Activated CD4-positive, alpha-beta T cell treated with anti-CD3 and anti-CD28 coated beads, Interleukin-2, amount 10 ng/mL, durations not matched to agents 7 days and 5 days (primary cell): ENCODE measurements at places on chromosomes 6 and 20.

DNA sequence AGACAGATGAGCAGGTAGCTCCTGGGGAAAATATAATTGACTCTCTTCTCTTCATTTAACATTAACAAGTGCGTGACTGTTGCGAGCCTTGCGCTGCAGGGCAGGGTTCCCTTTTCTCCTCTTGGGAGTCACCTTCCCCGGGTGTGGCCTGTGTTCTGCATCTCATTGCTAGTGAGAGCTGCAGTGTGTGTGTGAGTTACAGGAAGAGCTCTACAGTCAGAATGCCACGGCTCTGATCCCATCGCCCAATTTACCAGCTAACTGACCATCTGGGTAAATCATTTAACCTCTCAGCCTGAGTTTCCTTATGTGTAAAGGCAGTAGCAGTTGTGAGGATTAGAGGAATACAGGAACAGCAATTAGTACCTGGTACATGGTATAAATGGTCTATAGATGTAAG, 106.8 kb upstream of the NUP153 start:
- DNase-seq, result no peak

DNA sequence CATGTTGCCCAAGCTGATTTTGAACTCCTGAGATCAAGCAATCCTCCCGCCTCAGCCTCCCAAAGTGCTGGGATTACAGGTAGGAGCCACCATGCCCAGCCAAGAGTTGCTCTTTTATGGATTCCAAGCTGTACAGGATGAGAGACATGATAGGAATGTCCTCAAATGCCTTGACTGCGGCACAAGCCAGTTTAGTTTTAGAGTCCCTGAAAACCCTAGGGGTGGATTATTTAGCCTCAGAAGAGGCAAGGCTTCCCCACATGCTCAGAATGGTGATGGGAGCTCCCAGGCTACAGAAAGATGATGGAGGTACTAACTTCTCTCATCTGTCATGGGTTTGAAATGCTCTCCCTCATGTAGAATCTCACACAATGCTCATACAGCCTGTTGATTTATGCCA, 280.5 kb upstream of the PRND start:
- DNase-seq, result no peak

DNA sequence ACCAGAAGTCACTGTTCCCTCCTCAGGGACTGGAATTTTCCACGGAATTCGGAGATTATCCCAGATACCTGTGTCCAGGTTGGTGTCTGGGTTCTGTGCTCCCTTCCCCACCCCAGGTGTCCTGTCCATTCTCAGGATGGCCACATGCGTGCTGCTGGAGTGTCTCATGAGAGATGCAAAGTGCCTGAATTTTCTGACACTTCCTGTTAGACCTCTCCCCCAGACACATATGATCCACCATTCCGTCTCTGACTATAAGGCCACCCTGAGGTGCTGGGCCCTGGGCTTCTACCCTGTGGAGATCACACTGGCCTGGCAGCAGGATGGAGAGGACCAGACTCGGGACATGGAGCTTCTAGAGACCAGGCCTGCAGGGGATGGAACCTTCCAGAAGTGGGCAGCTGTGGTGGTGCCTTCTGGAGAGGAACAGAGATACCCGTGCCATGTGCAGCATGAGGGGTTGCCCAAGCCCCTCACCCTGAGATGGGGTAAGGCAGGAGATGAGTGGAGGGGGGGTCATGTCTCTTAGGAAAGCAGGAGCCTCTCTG, 14.4 kb upstream of the HLA-A start:
- DNase-seq, result no peak

DNA sequence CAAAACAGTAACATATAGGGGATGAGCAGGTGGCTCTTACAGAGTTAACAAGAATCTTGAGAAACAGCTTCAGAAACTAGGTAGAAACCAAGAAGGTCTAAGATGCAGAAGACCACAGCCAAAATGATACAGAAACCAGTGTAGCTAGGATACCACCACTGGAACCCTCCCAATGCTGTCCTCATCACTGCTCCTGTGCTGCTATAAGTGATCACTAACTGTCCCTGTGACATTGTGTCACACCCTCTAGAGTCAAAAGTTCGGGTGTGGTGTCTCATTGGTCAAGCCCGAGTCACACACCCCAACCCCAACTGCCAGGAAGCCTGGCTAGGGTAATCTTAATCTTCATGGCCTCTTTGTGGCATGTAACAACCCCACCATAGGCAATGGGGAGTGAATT, 153.1 kb downstream of the RCAN2 start:
- DNase-seq, result no peak

- DNase-seq, result no peak
Observed at GRCh38 chr6:37576336-37576737, 76.6 kb upstream of the CCDC167 start.

DNA sequence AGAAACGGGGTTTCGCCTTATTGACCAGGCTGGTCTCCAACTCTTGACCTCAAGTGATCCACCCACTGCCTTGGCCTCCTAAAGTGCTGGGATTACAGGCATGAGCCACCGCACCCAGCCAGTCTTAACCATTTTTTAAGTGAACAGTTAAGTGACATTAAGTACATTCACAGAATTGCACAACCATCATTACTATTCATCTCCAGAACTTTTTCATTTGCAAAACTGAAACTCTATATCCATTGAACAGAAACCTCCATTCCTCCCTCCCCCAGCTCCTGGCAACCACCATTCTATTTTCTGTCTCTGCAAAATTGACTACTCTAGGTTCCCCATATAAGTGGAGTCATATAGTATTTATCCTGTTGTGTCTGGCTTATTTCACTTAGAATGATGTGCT, 59.7 kb downstream of the PLCB4 start:
- no peak for DNase-seq

GRCh38 chr20:63428906-63429575, 43.4 kb downstream of the KCNQ2 start:
- DNase-seq, result no peak

DNA sequence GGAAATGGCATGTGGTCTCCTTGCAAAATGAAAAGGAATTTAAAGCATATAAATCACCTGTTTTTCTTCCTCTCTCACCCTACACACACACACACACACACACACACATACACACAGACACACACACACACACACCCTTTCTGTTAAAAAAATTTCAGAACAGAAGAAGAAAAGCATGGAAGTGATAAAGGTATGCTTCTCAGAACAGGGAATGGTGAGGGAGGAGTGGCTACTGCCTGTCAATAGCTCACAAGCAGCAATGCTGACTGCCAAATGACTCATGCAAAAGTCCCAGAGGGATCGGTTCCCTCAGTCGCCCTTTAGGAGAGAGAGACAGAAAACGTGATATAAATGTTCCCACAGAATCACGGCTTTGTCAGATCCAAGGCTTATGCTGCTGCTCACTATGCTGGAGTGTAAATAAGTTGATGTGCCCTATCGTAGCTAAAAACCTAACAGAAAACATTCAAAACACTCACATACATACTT, 102.6 kb downstream of the IBTK start:
- no peak for DNase-seq

- no peak for DNase-seq
Observed at GRCh38 chr20:50266293-50267040, 75.8 kb downstream of the CEBPB start.

- no peak for DNase-seq
Observed at GRCh38 chr6:7166410-7167293, 58.9 kb downstream of the RREB1 start.

- DNase-seq, result no peak
Observed at GRCh38 chr6:55137929-55138693, 36.2 kb upstream of the HCRTR2 start.

DNA sequence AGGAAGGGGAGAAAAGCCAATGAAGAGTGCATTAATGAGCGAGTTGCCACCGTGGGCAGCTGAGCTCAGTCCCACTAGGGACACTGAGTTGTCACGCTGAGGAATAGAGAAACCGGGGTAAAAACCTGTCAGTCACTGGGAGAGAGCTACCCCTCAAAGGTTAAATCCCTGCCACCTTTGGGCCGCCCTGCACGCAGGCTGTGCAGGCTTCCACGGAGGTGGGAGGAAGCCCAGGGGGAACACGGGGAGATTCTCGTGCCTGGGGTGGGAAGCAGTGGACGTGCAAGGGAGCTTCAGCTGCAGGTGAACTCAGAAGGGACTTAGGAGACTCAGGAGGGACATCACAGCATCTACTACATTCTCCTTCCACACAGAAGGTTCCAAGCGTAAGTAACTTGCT, 50.5 kb downstream of the BFSP1 start:
- no peak for DNase-seq

GRCh38 chr6:961407-961960, 268.5 kb upstream of the EXOC2 start:
- no peak for DNase-seq

GRCh38 chr20:16664020-16664419, 65.8 kb upstream of the SNRPB2 start:
- no peak for DNase-seq

DNA sequence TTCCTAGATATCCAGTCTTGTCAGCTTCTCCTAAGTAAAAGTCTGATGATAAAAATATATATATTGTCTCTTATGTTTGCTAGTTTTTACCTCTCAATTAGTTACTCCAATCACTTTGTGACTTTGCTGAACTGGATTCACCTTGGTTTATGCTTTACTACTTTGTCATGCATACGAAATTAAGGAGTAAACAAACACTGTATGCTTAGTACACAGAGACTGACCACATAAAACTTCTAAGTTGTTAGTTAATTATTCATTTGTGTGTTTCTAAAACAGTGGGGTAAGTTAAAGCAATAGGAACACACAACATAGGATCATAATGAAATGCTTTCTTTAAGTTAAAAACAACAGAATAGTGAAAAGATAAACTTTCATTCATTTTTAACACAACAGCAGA, 877.3 kb upstream of the MAP3K7 start:
- DNase-seq, result no peak

DNA sequence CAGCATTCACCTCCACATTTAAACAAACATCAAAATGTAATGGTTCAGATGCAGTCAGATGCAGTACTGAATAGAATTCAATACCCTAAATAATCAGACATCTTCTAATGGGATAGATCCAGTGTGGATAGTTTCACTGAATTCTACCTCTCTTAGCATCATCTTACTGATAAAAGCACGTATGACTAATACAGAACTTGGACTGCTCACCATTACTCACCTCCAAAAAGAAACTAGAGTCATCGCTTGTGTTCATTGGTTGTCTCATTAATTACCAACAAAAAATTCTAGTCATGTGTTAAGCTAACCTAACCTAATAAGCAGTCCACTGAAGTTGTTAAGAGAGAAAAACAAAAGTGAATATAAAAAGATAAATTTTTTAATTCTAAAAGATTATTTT, 165.9 kb upstream of the IRAK1BP1 start:
- no peak for DNase-seq

GRCh38 chr6:11593096-11593495, 55.5 kb downstream of the TMEM170B start:
- DNase-seq, result no peak

- DNase-seq, result no peak
Observed at GRCh38 chr20:6732001-6732447, 35.5 kb upstream of the BMP2 start.

DNA sequence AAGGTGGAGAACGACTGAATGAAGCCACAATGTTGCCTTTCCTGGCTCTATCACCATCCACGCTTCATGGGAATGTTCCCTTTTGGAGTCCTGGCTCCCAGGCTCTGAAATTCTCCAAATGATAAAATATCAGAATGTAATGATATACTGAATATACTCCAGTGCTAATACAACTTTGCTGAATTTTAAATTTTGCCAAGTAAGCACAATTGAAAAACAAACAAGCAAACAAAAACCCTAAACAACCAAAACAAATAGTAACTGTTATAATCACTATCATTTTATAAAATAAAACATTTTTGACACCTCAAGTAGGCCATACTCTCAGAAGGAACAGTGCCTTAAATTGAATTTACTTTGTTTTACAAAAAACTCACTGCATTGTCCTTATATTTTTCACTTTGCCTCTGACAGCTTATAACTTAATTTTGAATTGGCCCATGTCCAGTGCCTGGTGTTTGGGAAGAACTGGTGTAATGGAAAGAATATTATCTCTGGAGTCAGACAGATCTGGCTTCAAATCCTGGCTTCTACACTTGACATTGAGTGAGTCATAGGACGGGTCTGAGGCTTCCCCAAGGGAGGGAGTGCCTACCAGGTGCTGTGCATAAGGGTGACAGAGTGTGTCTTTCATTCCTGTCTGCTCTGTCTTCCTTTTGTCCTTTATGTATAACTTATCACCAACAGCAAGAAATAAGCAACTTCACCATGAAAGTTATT, 698.3 kb downstream of the EPM2A start:
- no peak for DNase-seq

DNA sequence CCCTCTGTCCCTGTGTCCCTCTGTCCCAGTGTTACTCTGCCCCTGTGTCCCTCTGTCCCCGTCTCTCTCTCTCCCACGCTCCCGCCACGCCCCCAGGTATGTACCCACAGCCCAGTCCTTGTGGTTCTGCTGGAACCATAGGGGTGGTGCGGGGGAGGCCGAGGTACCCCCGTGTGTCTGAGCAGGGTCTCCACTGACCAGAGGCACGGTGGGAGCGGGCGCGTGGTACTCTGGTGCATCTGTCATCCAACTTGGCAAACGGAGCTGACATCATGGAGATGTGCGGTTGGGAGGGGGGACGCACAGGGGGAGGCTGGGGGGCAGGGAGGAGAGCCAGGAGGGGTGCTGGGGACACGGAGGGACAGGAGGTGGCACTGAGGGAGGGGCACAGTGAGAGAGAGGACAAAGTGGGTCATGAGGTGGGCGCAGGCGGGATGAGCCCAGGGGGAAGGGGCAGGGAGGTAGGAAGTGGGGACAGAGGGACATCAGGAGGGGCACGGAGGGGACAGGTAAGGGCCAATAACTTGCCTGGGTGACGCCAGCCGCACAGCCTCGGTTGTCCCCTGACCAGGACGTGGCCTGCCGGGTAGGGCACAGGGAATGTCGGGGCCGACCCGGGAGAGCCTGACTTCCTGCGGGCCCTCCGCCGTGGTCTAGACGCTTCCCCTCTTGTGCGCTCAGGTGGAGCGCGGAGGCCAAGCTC, 163.6 kb upstream of the PDE10A start:
- DNase-seq, result no peak

DNA sequence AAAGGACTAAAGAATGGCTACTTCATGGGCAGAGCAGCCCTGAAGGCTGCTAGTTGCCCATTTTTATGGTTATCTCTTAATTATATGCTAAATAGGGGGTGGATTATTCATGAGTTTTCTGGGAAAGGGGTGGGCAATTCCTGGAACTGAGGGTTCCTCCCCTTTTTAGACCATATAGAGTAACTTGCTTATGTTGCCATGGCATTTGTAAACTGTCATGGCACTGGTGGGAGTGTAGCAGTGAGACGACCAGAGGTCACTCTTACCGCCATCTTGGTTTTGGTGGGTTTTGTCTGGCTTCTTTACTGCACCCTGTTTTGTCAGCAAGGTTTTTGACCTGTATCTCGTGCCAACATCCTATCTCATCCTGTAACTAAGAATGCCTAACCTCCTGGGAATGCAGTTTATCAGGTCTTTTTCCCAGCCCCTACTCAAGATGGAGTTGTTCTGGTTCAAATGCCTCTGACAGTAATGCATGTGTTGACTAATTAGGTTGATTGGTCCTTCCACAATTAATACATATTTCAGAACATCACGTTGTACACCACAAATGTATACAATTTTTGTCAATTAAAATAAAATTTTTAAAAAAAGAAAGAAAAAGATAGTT, 139.5 kb downstream of the PDE7B start:
- no peak for DNase-seq
